ENCODE measurements at places on chromosomes 1 and 21.

- H3K36me3 ChIP-seq = no peaks in the 10 kb centered on the region
- no peak for DNase-seq
- H3K27ac ChIP-seq = no peak overlapping the region
Measured at GRCh38 chr21:42255825-42256224, 36.9 kb downstream of the ABCG1 start.

DNA sequence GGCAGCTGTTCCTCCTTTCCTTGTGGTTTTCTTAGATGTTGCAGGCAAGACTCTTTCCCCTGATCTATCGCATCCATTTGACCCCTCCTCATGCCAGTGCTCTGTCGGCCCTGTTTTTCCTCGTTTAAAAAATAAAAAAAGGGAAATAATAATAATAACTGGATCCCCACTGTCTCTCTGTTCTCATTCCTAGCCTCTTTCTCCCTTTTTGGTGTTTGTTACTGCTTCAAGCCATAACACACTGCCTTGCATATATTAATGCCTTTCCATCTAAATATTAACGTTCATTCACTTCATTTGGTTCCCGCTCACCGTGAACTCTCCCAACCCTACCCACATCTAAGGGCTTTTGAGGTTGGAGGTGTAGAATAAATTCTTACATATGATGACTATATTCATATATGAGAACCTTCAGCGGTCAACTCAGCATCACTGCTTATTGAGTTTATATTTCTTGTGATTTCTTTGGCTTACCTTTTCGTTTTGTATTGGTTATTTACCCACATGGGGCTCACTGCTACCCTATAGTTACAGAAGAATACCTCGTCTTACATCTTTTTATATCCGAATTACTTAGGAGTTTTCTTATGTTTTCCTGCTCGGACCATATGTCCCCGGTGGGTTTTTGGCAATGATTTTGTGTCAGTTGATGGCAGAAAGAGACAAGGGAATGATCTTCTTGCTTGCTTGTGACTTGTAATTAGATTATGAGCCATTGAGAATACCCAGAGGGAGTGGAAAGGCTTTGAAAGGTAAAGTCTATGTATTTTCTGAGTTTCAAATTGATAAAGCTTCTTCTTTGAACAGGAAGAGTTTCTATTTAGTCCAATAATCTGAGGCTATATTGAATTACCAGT lies 805 bp downstream of the ATG4C start:
- DNase-seq = no peak
- peaks cover 17% of the 10 kb centered on the region for H3K4me1 ChIP-seq
- peaks cover 3% of the 10 kb centered on the region for H3K27me3 ChIP-seq
- H3K27ac ChIP-seq = no peak overlapping the region

DNA sequence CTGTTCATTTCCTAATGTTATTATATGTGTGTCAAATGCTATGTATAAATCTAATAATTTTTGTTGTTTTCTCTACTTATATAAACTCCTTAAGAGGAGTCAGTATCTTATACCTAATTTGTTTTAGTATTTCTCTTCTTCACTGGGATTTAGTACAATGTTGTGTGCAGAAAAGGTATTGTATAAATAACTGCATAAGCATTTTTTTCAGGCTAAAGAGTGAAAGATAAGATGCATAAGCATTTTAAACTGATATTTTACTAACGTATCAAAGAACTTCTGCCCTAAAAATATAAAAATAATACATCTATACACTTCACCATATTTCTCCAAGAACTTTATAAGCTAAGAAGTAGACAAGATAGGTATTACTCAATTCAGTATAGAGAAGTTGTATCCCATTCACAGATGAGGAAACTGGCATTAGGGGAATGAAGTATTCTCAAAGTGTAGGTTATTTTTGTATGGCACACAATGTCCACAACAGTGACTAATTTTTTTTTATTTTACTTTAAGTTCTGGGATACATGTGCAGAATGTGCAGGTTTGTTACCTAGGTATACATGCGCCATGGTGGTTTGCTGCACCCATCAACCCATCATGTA lies 59.3 kb downstream of the NUP210L start:
- no peaks in the 10 kb centered on the region for H3K36me3 ChIP-seq
- H3K27me3 ChIP-seq = peaks cover 5% of the 10 kb centered on the region
- no peak overlapping the region for H3K4me3 ChIP-seq

DNA sequence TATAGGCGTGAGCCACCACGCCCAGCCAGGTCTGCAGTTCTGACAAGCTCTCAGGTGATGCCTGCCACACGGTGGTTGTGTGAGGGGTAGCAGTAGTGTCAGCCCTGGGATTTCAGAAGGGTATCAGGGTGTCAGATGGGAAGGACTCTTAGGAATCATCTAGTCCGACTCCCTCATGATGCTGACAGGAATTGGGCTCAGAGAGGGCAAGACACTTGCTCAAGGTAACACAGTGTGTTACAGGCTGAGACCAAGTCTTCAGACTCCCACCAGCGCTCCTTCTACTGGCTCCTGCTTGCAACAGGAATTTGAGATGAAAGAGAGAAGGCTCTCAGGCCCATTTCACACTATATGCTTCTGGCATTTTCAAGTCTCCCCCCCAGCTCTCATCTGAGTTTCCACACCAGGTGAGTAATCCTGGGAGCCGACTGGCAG lies 6.9 kb downstream of the HTR1D start:
- H3K4me1 ChIP-seq = peaks cover 9% of the 10 kb centered on the region
- H3K27me3 ChIP-seq = peaks cover 61% of the 10 kb centered on the region
- H3K27ac ChIP-seq = no peak overlapping the region
- peaks cover 6% of the 10 kb centered on the region for H3K36me3 ChIP-seq
- no peak for DNase-seq

DNA sequence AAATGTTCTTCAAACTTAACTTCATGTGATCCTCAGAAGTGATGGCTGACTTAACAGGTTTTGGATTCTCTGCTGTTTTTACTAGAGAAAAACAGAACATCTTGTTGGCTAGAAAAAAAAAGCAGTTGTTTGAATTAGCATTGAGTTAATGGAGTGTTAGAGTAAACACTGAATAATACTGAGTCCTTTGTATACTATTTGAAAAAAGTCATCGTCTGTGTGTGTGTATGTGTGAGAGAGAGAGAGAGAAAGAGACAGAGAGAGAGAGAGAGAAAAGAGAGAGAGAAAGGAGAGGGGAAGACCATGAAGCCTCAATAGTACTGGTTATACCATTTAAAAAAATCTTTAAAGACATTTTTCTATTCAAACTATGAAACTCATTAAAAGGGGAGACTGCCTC lies 10.4 kb downstream of the ZNF697 start:
- H3K4me1 ChIP-seq = no peaks in the 10 kb centered on the region
- no peak for DNase-seq
- H3K27me3 ChIP-seq = peaks cover 41% of the 10 kb centered on the region
